Naive B cell (primary cell): ENCODE measurements at places on chromosomes 3 and 15. TPM values are rescaled to one million over a fixed set of nuclear protein-coding genes. Genes with fewer than 3 reads are reported as not detected.

DNA sequence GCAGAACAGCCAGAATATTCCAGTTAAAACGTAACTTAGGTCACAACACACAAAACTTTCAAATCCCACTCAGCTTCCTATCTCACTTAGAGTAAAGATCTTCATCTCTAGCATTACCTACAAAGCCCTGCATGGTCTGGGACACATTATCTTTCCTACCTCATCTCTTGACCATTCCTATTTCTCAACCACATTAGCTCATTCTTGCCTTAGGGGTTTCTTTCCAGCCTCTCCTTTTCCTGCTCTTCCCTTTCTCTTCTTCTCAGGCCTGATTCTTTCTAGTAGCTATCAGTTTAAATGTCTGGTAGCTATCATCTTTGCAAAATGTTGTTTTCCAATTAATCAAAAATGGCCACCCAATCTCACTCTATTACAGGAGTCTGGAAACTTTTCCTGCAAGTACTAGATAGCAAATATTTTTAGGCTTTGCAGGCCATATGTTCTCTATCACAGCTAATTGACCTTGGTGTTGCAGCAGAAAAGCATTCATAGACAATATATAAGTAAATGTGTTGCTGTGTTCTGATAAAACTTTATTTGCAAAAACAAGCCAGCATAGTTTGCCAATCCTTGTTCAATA lies 15.1 kb upstream of the CBLB start:
- DNase-seq, result no peak

DNA sequence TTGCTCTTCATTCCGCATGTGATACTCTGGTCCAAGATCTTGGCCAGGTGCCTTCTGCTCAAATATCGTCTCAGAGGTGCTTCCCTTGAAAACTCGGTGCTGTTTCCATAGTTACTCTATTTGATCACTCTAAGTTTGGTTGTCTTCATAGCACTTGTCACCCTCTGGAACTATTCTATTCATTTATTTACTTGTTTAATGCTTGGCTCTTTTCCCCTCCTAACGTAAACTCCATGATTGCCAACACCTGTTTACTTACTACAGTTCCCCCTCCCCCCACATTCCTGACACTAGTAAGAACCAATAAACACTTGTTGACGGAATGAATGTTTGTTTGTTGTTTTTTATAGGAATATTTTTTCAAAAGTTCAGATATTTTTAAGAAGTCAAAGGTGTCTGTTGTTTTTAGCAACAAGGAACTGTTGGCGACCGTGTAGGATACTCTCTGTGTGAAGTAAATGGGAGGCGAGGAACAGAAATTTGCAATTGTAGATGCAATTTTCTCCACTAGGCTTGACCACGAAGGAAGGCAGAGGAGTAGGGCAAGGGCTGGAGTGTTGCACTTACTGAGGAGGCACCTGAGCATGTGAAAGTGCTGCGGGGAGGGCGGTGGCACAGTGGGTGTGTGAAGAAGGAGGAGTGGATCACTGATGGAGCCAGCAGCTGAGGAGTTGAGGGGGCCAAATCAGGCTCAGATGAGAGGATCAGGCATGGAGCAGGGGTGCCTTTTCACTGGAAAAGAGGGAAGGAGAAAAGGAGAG lies 48.4 kb downstream of the MOBP start:
- no peak for DNase-seq

GRCh38 chr3:11019116-11019819 lies 26.7 kb downstream of the SLC6A1 start:
- no peak for DNase-seq

DNA sequence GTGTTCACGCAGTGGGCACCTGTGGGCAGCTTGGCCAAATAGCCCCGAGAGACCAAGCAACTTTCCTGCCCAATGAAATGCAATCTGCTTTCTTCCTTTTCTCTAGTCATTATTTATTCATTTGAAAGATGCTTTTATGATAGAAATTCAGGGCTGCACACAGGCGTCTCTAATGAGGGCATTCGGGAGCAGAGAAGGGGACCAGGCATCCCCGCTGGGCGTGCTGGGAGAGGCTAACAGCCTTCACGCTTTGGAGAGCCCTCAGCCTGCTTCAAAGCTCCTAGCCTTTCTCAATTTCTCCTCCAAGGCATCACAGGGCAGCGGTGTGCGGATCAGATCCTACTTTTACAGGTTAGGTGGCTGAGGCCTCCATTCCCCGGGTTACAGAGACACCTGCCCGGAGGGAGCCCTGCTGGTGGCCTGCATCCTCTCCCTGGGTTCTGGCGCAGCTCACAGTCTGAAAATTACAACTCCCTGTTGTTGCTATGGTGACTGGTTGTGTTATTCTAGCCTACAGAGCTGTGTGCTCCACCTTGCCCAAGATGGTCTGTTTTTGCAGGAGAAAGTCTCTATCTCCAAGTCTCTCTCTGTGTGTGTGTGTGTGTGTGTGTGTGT lies 21.8 kb upstream of the KLF13 start:
- no peak for DNase-seq

DNA sequence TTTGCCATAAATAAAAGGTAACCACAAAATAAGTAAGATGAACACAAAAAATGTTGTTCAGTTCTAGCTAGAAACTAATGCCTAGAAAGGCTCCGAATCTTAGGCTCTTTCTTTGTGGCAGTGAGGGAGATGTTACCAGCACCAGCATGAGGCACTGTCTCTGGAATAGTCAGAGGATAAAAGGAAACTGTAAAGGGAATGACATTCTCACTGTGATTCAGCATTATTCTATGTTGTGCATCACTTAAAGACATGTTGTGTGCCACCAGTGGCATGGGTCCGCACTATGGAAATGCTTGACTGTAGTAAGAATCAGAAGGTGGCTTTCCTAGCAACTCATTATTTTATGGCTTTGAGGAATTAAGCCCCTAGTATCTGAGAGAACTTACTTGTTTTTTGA lies 70.8 kb downstream of the SEC22A start:
- no peak for DNase-seq

- DNase-seq, result no peak
Observed at GRCh38 chr3:122609798-122610559, 32.5 kb downstream of the PARP15 start.

DNA sequence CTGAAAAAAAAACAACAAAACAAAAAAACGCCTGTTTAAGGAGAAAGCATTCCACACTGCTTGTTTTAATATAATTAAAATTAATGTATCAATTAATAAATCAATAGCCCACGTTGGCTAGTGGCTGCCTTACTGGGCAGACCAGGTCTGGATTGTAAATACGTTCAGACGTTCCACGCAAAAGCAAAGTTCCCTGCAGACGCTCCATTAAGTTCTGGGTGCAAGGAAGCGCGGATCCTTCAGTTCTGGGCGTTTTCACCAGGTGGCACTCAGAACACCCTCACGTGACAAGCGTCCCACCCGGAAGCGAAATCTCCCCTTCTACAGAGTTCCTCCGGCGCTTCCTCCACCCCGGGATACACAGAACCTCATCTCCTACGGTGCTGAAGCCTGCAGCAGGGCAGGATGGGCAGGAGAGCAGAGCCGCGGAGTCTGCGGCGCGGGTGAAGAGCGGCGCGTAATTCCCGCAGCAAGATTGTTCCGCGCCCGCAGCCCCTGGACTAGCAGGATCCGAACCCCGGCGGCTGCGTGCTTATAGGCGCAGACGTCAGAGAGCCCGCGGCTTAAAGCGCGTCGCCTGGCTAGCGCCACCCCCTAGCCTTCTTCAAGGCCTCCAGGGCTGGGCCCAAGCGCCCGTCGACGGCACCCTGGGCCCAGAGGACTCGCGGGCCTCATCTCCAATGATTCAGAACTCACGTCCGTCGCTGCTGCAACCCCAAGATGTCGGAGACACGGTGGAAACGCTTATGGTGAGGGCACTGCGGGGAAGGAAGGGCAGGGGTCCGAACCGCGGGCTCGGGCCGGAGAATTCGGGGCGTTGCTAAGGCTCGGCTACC lies at the start of gene SLC25A38:
SLC25A38 (plus strand) TSS at position 326 of the 836 bp plus-strand sequence; CDS start at position 681, 355 bp downstream.
- DNase-seq, result peak; percentile 84

HYPK gene
- polyA plus RNA-seq, result 16.2 TPM

SAMD7 gene
- polyA plus RNA-seq, result 0.11 TPM

SLC6A20 gene
- not detected for polyA plus RNA-seq

GRCh38 chr15:64146885-64147681 lies 4.4 kb upstream of the SNX22 start:
- DNase-seq, result no peak

GRCh38 chr3:58183891-58184290 lies 26.9 kb downstream of the DNASE1L3 start:
- no peak for DNase-seq

- no peak for DNase-seq
Observed at GRCh38 chr3:177279118-177279815, 82.0 kb upstream of the TBL1XR1 start.

DNA sequence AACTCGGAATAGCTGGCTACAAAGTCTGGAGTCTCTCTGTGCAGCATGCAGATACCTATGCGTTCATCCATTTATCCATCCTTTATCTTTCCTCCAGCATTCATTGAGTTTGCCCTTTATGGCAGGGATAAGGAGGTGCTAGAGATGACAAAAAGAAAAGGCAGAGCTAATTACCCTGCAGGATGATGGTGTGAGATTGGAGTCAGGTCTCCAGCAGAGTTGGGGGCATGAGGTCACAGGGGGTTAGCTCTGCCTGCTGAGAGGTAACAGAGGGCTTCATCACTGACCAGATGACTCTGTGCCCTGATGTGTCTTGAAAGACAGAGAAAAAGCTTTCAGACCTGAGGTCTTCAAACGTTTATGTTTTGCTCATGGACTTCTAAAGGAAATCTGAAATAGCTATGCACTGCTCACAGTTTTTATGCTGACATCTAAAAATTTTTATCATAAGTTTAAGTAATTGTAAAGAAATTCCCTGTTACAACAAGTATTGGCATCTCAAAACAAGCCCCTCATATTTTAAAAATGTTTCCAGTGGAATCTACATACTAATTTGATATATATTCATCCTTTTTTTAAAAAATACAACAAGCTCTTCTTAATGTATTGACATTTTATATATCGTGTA lies 132.3 kb upstream of the ANKRD28 start:
- no peak for DNase-seq

DNA sequence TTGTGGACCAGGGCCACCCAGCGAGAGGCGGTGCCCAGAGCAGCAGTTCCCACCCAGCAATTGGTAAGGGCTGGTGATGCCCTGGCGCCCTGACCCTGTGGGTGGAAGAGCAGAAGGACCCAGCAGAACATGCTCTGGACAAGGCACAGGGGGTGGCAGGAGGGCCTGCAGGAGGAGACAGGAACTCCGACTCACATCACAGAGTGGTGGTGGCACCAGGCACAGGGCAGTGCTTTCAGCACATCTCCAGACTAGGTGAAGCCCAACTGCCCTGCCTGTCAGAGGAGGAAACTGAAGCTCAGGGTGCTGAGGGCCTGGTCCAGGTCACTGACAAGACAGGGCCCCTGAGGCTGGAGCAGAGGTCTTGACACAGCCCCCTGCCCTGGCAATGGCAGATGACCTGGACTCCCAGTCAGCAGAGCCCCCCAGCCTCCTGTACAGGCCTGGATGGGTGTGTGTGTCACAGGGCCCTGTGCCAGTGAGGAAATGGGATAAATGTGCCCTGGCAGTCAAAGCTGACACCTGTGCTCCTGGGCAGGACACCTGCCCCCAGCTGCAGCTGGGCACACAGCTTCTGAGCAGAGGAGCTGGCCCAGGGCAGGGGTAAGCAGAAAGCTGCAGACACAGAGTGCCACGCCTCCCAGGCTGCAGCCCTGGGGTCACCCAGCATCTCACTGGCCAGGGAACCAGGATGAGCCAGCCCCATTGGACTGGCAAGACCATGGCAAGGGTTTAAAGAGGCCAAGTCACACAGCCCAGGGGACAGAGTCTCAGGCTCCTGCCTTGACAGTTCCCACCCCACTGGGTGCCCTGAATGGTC lies 11.4 kb downstream of the KLF15 start:
- DNase-seq, result no peak

VEPH1 gene
- polyA plus RNA-seq, result not detected

DNA sequence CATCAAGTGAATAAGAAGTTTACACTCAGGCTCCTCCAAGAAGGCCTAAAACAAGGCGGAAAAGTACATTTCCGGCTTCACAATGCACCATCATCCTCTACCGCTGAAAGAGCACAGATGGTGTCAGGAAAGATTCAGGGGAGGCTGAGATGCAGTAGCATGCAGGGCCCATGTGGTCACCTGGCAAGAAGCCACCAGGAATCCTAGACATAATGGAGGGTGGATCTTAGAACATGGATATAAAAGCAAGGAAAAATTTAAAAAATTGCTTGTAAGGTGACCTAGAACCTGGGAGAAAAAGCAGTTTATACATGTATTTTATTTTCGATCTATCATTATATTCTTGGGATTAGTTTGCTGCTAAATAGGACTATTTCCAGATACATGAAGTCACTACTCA lies 21.9 kb upstream of the OTOL1 start:
- no peak for DNase-seq

- no peak for DNase-seq
Observed at GRCh38 chr15:56148064-56148463, 95.6 kb downstream of the RFX7 start.

PLA2G4D gene
- polyA plus RNA-seq, result not detected

GRCh38 chr15:55993111-55993803 lies at the start of gene NEDD4:
TSS of gene NEDD4 (minus strand) at chr15:55993612. CDS start at chr15:55993555, 57 bp downstream.
- peak; percentile 53 for DNase-seq

RASL12 gene
- not detected for polyA plus RNA-seq

DNA sequence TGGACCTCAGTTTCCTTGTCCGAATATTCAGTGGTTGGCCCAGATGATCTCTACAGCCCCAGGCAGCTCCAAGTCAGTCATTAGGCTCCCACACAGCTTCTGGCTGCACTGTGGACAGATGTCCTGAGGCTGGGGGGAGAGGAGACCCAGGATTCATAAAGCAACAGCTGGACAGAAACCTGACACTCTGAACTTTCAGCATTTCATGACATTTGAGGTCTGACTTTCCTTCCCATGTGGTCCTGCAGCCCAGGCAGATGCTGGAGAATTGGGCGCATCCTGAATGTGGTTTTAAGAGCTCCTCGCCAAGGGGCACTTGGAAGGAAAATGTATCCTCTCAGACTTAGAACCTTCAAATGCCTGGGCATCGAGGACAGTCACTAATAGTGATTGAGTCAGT lies 307.6 kb upstream of the LRRFIP2 start:
- no peak for DNase-seq

DNA sequence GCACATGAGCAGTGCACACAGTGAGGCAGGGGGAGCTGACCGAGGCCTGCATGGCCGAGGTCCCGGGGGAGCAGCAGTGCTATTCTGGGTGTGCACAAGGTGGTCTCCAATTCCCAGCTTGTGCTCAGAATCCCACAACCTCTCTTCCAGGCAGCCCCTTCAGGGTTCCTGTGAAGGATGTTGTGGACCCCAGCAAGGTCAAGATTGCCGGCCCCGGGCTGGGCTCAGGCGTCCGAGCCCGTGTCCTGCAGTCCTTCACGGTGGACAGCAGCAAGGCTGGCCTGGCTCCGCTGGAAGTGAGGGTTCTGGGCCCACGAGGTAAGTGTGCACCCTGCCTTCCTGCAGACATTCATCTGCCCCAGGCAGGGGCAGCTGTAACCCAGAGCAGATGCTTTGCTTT lies 80.2 kb downstream of the DNASE1L3 start:
- DNase-seq, result no peak
